Activated CD8-positive, alpha-beta T cell treated with anti-CD3 and anti-CD28 coated beads for 36 hours (primary cell): ENCODE measurements at places on chromosomes 11 and 22. TPM values are rescaled to one million over a fixed set of nuclear protein-coding genes. Genes with fewer than 3 reads are reported as not detected.

- peaks cover 61% of the 10 kb centered on the region for H3K36me3 ChIP-seq
- DNase-seq = no peak
- H3K4me1 ChIP-seq = peaks cover 82% of the 10 kb centered on the region
- H3K4me3 ChIP-seq = no peak overlapping the region
- no peak overlapping the region for H3K27ac ChIP-seq
Observed at GRCh38 chr11:12202661-12203310, 92.4 kb downstream of the MICAL2 start.

CDC42EP2 gene
- total RNA-seq = not detected

GRCh38 chr11:113419454-113420003 is 31.9 kb downstream of the ANKK1 start:
- H3K27me3 ChIP-seq = peaks cover 1% of the 10 kb centered on the region
- no peak for DNase-seq
- no peak overlapping the region for H3K27ac ChIP-seq
- no peaks in the 10 kb centered on the region for H3K36me3 ChIP-seq

- no peak overlapping the region for H3K4me3 ChIP-seq
- H3K4me1 ChIP-seq = peaks cover 35% of the 10 kb centered on the region
- peaks cover 3% of the 10 kb centered on the region for H3K36me3 ChIP-seq
- H3K27me3 ChIP-seq = peaks cover 83% of the 10 kb centered on the region
Observed at GRCh38 chr22:28956506-28956905, 73.1 kb downstream of the ZNRF3 start.

GRCh38 chr22:49971232-49972162 is 10.9 kb downstream of the PIM3 start:
- peaks cover 36% of the 10 kb centered on the region for H3K4me1 ChIP-seq
- peaks cover 7% of the 10 kb centered on the region for H3K36me3 ChIP-seq
- H3K4me3 ChIP-seq = no peak overlapping the region
- peak overlapping the region; percentile 93 for H3K27ac ChIP-seq
- peak; percentile 31 for DNase-seq
- no peaks in the 10 kb centered on the region for H3K27me3 ChIP-seq

- no peaks in the 10 kb centered on the region for H3K36me3 ChIP-seq
- H3K4me1 ChIP-seq = no peaks in the 10 kb centered on the region
- DNase-seq = no peak
- H3K27ac ChIP-seq = no peak overlapping the region
- H3K4me3 ChIP-seq = no peak overlapping the region
Observed at GRCh38 chr22:36756031-36756430, 19.9 kb downstream of the IFT27 start.

GRCh38 chr11:76234416-76235232 is 28.3 kb upstream of the WNT11 start:
- peaks cover 6% of the 10 kb centered on the region for H3K36me3 ChIP-seq
- peaks cover 43% of the 10 kb centered on the region for H3K4me1 ChIP-seq
- peak overlapping the region; percentile 92 for H3K27ac ChIP-seq
- peak; percentile 48 for DNase-seq

CRYBB3 gene
- total RNA-seq = not detected

GRCh38 chr11:77060234-77060633 is 6.5 kb upstream of the CAPN5 start:
- H3K27me3 ChIP-seq = no peaks in the 10 kb centered on the region
- no peak for DNase-seq
- H3K27ac ChIP-seq = no peak overlapping the region
- no peaks in the 10 kb centered on the region for H3K36me3 ChIP-seq
- no peak overlapping the region for H3K4me3 ChIP-seq

- peak; percentile 72 for DNase-seq
- no peaks in the 10 kb centered on the region for H3K27me3 ChIP-seq
- peaks cover 51% of the 10 kb centered on the region for H3K36me3 ChIP-seq
Observed at GRCh38 chr11:14500181-14500651, 605 bp upstream of the COPB1 start.

ZW10 gene
- total RNA-seq = 15.2 TPM

TRIM51 gene
- not detected for total RNA-seq

- H3K27me3 ChIP-seq = no peaks in the 10 kb centered on the region
- H3K4me1 ChIP-seq = peaks cover 57% of the 10 kb centered on the region
- H3K4me3 ChIP-seq = peak overlapping the region; percentile 91
- DNase-seq = no peak
Observed at GRCh38 chr22:20083157-20083890, 3.3 kb downstream of the DGCR8 start.

DNA sequence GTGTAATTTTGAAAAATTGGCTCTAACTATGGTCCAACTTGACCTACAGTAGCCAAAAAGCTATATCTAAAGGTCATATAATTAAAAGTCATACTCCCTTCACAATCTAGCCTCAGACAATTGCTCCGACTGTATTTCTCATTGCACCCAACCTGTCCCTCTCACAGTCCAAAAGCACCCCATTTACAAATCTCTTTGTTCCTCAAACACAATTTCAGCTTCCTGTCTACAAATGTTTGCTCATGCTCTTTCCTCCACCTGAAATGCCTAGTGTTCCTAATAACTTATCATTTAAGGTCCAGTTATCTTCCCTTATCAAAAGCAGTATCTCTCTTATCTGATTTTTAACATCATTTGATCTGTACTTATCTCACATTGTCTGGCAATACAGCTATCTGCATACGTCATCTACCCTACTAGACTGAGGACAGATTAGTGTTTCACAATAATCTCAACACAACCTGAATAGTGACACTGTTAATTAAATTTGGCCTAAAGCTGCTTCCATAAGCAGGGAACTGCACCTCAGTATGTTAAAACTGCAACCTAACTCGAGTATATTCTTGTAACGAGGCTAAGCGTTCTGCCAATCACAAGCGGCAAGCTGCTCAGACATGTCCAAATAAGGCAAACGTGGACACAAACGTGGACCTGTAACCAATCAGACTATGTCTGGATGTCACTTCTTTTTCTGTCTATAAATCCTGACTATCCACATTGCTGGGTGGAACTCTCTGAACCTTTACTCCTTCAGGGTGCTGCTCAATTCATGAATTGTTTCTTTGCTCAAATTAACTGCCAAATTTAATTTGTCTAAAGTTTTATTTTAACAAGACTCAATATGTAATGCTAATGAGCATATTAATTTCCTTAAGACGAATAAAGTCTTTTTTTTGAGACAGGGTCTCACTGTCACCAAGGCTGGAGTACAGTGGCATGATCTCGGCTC is 15.9 kb downstream of the PICALM start:
- H3K27ac ChIP-seq = peak overlapping the region; percentile 39
- H3K36me3 ChIP-seq = peaks cover 43% of the 10 kb centered on the region
- no peak for DNase-seq
- peaks cover 80% of the 10 kb centered on the region for H3K4me1 ChIP-seq
- H3K27me3 ChIP-seq = no peaks in the 10 kb centered on the region
- H3K4me3 ChIP-seq = no peak overlapping the region

LRRC10B gene
- total RNA-seq = not detected

DNA sequence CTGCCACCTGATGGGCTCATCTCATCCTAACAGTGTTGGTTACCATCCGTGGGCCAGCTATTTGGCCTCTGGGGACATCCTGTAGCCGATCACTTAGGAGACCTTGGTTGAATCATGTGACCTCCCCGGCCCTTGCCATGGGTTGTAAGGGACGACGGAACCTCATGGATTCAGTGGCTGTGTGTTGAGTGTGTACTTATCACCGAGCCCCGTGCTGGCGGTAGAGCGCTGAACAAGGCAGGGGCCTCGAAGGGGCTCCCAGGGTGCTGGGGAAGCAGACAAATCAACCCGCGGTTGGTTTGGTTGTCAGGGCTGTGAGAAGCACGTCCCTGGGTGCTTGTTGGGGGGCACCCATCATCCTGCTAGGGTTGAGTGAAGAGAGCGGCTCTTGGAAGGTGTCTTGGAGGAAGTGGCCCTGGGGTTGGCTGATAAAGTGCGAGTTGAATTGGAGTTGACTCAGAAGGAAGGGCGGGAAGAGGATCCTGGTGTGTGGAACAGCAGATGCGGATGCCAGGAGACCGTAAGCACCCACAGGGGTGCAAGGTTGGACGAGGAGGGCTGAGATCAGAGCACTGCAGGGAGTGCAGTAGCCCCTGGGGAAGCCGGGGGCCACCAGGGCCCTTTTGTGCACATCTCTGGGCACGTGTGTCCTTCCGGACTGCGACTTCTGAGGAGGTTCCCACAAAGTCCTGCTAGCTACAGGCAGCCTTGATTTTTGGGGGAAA is 53.6 kb downstream of the MPPED1 start:
- H3K4me3 ChIP-seq = no peak overlapping the region
- DNase-seq = no peak
- H3K4me1 ChIP-seq = no peaks in the 10 kb centered on the region
- no peaks in the 10 kb centered on the region for H3K36me3 ChIP-seq
- no peak overlapping the region for H3K27ac ChIP-seq

- no peaks in the 10 kb centered on the region for H3K36me3 ChIP-seq
- H3K4me1 ChIP-seq = no peaks in the 10 kb centered on the region
- peaks cover 12% of the 10 kb centered on the region for H3K27me3 ChIP-seq
- H3K4me3 ChIP-seq = no peak overlapping the region
- no peak for DNase-seq
Observed at GRCh38 chr11:13134886-13135285, 125.8 kb downstream of the RASSF10 start.

DNA sequence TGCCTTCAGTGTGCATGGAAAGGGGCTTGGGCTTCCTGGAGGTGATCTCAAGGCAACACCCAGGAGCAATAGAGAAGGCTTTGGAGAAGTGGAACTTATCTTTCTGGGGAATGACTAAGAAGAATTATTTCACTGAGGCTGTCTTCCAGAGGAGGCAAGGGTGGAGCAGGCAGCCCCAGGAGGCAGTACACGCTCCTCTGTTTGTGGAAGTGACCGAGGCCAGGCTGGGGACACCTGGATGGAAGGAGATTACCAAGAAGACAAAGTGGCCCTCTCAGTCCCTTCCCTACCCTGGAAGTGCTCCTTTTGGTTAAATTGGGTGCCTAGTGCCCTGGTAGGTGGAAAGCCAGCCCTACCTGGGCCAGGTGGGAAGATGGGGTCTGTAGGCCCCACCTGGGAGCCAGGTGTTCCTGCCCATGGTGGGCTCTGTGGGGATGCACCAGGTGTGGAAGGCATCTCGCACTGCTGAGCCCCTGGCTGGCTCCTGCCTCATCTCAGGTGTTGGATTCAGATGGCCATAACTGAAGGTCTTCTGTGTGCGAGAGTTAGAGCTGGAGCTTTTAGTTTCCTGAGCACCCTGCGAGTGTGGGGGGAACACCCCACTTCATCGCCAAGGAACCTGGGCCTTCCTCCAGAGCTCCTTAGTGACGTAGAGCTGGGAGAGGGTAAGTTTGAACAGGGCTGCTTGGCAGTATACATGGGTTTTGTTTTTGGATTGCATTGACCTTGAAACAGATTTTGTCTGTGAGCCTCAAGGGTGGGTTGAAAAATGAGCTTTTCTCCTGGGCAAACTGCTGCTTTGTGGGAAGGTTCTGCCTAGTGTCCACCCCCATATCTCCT is 46.1 kb downstream of the MICAL2 start:
- peaks cover 26% of the 10 kb centered on the region for H3K36me3 ChIP-seq
- DNase-seq = no peak
- H3K4me3 ChIP-seq = peak overlapping the region; percentile 25
- no peaks in the 10 kb centered on the region for H3K27me3 ChIP-seq

CARD16 gene
- 15.2 TPM for total RNA-seq

GRCh38 chr11:96827164-96827563 is 437.4 kb downstream of the JRKL start:
- H3K4me3 ChIP-seq = no peak overlapping the region
- DNase-seq = no peak
- no peaks in the 10 kb centered on the region for H3K36me3 ChIP-seq
- H3K27me3 ChIP-seq = no peaks in the 10 kb centered on the region
- H3K4me1 ChIP-seq = no peaks in the 10 kb centered on the region

GRCh38 chr11:66641834-66642233 is 3.3 kb downstream of the RBM4 start:
- H3K27me3 ChIP-seq = no peaks in the 10 kb centered on the region
- peaks cover 79% of the 10 kb centered on the region for H3K4me1 ChIP-seq
- H3K4me3 ChIP-seq = peak overlapping the region; percentile 83
- H3K36me3 ChIP-seq = peaks cover 92% of the 10 kb centered on the region
- DNase-seq = no peak
- H3K27ac ChIP-seq = peak overlapping the region; percentile 98

TBX10 gene
- not detected for total RNA-seq

MIOX gene
- 0.29 TPM for total RNA-seq

DNA sequence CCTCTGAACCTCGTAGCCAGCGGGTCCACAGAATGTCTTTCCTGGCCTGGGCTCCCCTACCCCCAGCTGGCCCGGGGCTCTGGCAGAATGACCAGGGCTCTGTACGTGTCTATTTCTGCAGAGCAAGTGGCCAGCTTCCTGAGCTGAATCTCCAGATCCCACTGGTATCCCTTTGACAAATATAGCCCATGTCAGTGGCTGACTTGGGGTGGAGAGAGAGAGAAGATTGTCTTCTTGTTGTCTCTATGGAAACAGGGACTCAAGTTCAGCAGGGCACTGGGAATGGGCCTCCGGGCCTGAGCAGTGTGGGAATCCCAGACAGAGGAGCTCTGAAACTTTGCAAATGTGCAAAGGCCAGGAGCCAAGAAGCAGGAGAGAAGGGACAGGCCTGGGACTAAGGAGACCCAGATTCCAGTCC is 33.9 kb downstream of the ANO1 start:
- no peak overlapping the region for H3K27ac ChIP-seq
- H3K27me3 ChIP-seq = peaks cover 5% of the 10 kb centered on the region
- no peaks in the 10 kb centered on the region for H3K36me3 ChIP-seq
- H3K4me3 ChIP-seq = no peak overlapping the region
- DNase-seq = no peak

- no peaks in the 10 kb centered on the region for H3K4me1 ChIP-seq
- no peak for DNase-seq
- no peak overlapping the region for H3K27ac ChIP-seq
- no peak overlapping the region for H3K4me3 ChIP-seq
Observed at GRCh38 chr11:15843309-15843872, 513.0 kb downstream of the SOX6 start.

SPDYC gene
- not detected for total RNA-seq

DNA sequence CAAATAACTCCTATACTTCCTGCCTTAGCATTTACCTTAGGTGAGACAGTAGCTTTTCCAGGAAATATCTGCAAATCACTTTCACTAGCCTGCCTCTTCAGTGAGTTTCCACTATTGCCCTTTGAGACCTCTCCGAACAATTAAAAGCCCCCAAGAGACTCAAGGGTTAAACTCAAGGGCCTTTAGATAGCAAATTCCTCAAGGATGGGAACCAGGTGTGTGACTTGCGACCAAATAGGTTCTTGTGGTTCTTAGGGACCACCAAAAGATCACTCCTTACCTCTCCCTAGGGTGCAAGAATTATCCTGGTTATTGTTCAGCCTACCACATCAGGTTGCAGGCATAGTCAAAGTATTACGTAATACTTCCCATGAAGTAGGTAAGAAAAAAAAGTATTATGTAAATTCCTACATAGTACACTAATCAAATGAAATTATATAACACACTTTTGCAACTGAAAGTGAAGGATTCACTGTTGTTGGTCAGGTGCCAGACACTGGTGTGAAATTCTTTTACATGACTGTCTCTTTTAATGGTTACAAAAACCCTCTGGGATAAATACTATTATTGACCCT is 1.4 kb upstream of the RDX start:
- H3K27ac ChIP-seq = no peak overlapping the region
- H3K36me3 ChIP-seq = peaks cover 4% of the 10 kb centered on the region
- peak overlapping the region; percentile 52 for H3K4me3 ChIP-seq
- H3K4me1 ChIP-seq = peaks cover 35% of the 10 kb centered on the region

CNTF gene
- 2.4 TPM for total RNA-seq
